ENCODE measurements at places on chromosomes 16 and 17.
A peak's percentile ranks its signal among the peaks of the same experiment; 100 is the strongest.

GRCh38 chr17:48878920-48879898 is 13.4 kb upstream of the ATP5MC1 start:
- peak; percentile 32 for DNase-seq

DNA sequence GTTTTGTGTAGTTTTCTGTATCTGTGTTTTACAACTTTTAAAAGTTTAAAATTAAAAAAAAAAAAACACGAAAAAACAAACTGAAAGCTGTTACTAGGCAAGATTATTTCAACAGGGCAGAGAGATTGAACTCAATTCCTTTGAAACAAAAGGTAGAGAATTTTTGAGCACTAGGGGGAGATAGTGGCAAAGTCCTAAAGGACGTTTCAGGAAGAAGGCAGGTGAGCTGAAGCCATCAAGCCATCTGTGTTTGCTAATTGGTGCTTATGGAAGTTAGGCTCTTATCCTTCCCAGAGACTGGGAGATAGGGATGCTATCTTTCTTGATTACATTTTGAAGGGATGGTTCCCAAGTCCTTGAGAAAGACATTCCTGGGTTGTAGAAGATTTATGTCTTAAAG is 70.6 kb upstream of the CLEC3A start:
- DNase-seq: no peak

DNA sequence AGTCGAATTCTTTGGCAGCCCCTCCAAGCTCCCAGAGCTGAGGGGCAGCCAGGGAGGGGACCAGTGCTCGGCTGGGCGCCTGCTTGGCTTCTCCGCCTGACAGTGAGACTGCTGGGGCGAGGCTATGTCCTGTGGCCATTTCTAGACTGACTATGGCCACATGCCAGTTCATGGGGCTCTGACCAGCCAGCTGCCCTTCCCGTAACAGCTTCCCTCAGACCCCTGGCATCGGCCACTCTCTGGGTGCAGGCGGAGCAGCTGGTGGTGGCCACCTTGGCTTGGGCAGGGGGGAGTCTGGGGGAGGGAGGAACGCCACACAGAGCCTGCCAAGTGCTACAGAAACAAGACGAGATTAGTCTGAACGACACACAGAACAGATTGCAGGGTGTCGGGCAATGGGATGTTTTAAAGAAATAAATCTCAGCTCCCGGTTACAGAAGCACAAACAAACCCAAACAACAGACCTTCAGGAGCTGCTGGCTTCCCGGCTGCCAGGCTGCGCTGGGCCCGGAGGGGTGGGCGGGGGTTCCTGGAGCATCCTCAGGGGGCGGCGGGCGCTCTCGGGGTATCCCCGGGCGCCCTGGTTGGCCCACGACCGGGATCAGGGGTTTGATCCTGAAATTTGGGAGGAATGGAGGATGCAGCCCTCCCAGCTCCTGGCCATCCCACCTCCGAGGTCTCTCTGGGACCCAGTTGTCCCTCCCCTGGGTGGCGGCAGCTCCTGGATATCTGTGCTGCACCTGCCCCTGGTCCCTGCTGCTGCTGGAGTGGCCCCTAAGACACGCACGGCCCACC is 34.5 kb downstream of the TBC1D16 start:
- no peak for DNase-seq

DNA sequence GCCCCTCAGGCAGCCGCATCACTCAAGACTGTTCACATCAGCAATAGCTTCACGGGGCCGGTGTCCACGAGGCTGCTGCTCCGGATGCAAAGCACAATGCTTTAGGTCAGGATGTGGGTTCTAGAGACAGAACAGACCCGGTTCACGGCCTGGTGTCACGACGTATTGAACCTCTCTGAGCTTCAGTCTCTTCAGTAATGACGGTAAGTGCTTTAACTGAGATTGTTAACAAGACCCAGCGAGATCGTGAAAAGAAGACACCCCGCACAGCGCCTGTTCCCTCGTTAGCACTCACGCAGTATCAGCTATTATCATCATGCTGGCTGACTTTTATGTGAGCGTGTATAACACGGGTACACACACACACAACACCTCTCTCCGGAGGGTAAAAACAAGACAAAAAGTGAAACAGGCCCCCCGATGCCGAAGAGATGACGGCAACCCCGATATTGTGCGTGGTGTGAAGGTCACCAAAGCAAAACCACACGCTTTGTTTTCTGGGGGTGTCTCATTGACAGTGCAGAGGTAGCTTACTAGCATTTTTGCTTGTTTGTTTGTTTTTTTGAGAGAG is 21.4 kb upstream of the ABR start:
- no peak for DNase-seq

DNA sequence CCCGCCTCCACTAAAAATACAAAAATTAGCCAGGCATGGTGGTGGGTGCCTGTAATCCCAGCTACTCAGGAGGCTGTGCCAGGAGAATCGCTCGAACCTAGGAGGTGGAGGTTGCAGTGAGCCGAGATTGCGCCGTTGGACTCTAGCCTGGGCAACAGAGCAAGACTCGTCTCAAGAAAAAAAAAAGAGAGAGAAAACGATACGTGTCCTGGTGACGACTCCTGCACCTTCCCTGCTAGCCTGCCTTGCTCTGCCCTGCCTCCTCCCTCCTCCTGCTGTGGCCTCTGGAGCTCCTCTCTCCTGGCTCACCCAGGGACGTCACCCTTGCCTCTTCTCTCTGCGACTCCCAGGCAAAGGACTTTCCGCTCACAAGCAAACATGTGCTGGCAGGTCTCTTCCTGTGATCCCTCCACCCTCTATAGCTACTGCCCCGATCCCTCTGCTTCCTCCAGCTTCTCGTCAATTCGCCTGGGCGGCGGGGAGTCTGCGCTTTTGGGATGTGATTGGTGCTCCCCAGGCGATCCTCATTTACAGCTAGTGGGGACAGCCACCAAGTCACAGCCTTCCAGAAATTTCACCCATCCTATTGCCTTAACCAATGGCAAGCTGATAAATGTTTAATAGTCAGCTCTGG is 25.5 kb upstream of the CBX4 start:
- DNase-seq: no peak

GRCh38 chr17:76524598-76525512 is 12.7 kb downstream of the CYGB start:
- DNase-seq: no peak

- DNase-seq: no peak
These were observed 5.7 kb downstream of the IRX5 start for GRCh38 chr16:54936201-54936978.

DNA sequence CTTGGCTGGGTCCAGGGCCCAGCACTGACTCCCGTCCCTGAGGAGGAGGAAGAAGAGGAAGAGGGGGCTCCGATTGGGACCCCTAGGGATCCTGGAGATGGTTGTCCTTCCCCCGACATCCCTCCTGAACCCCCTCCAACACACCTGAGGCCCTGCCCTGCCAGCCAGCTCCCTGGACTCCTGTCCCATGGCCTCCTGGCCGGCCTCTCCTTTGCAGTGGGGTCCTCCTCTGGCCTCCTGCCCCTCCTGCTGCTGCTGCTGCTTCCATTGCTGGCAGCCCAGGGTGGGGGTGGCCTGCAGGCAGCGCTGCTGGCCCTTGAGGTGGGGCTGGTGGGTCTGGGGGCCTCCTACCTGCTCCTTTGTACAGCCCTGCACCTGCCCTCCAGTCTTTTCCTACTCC is 8.5 kb downstream of the HIRIP3 start:
- no peak for DNase-seq

DNA sequence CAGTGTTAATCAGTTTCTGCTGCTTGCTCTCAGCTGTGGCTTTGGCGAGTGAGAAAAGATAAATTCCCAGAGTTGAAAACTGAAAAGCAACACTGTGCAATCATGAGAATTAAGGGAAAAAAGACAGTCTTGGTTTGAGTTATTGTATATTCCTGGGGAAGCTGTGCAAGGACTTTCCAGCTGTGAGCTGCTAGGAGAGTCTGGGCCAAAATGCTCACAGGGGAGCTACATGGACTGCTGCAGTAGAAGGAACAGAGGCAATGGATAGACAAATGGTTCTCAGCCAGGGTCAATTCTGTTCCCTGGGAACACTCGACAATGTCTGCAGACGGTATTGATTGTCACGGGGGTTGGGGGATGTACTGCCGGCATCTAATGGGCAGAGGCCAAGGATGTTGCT is 102.0 kb upstream of the ADAMTS18 start:
- no peak for DNase-seq

DNA sequence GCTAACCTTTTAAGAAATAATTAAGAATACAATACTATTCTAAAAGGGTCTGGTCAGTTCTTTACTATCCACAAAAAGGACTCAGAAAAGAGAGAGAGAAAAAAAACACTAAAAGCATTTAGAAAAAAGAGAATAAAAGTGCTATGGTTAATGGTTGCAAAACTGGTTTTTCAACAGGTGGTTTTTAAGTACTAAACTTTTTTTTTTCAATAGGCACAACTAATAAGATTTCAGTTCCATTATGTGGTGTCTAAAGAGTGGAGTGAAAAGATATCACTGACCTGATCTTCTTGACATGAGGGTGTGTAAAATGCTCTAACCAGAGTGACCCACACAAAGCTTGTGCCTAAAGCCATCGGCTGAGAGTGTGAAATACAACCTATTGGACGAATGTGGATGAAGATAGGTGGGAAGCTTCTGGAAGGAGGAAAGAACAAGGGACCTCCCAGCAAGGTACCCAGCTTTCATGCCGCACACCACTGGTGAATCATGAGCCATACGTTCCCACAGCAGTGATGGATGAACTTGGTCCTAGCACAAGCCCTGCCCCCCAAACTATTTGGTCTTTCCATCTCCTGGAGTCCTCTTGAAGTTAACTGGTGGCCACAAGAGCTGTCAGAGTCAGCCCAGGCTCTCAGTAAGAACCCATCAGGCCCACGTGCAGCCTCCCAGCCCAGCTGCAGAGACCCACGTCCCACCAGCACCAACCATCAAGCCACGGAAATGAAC is 103.0 kb downstream of the ZFHX3 start:
- no peak for DNase-seq

- peak; percentile 66 for DNase-seq
These were observed 17.3 kb downstream of the MRPS23 start for GRCh38 chr17:57832314-57833178.

DNA sequence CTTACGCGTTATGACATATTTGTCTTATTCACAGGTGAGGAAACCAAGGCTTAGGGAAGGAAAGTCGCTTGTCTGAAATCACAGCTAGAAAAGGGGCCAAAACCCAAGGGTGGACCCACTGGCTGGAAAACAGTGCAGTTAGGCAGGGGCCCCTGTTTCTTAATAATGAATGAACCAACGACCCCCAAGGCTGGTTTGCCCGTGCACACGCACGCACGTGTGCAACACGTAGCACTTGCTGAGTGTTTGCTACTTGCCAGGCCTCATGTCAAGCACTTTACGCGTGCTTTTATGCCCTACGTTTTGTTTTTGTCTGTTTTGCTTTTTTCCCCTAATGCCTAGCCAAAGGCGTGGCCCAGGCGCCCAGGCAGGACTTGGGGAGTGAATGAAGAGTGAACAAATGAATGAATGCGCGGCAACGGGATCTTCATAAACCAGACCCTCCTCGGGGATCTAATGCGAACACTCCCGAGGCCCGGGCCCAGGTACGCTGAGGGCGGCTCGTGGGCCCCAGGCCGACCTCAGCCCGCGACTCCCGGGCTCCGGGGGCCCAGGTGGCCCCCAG is 571 bp upstream of the USP10 start:
- peak; percentile 16 for DNase-seq

DNA sequence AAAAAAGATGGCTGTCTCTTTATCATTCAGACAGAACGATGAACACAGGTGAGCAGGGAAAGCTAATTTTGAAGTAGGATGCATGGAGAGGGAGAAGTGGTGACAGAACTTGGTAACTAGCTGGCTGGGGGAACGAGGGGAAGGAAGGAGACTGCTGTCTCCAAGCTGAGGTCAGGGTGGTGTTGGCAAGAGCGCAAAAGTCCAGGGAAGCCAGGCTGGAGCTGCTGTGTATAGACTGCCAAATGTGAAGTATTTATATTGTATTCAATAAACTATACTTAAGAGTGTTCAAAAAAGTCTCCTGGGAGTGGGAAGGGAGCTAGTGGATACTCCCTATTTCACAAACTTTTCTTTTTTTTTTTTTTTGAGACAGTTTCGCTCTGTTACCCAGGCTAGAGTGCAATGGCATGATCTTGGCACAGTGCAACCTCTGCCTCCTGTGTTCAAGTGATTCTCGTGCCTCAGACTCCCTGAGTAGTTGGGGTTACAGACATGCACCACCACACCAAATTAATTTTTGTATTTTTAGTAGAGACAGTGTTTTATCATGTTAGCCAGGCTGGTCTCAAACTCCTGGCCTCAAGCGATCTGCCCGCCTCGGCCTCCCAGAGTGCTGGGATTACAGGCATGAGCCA is 8.2 kb downstream of the TMEM106A start:
- no peak for DNase-seq

DNA sequence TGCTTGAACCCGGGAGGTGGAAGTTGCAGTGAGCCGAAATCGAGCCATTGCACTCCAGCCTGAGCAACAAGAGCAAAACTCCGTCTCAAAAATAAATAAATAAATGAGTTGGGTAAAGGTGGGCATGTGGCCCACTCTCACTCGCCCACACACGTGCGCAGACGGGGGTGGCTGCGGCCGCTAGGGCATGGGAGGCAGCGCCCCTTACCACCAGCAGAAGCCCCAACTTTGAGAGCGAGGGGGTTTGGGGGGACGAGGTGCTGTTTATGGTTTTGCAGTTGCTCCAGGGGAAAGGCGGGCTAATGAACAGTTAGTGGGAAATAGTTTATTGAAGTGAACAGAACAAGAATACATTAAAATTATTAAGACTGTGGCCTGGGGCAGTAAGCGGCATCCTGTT is 14.9 kb upstream of the RBFOX3 start:
- no peak for DNase-seq

- peak; percentile 51 for DNase-seq
These were observed 12.3 kb downstream of the ALOXE3 start for GRCh38 chr17:8105957-8106398.

GRCh38 chr17:68094481-68095078 is 59.0 kb downstream of the KPNA2 start:
- DNase-seq: no peak

- peak; percentile 40 for DNase-seq
These were observed 16.9 kb downstream of the DOC2B start for GRCh38 chr17:164303-165235.

DNA sequence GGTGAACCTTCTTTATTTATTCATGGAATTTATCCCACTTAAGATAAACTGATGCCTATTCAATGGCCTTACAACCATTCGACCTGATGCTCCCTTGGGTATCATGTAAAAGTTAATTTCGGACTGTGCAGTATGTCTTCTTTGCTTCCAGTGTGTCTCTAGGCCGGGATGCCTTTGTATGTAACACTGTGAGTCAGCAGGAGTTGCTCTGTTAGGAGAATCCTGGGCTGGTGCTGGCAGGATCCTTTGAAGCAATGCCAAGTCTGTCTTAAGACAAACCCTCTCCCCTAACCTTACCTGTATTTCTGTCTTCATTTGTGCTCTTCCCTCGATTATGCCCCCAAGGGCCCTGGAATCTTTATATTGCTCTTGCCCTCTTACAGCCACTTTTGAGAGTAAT is 37.9 kb upstream of the ABCA8 start:
- DNase-seq: no peak

DNA sequence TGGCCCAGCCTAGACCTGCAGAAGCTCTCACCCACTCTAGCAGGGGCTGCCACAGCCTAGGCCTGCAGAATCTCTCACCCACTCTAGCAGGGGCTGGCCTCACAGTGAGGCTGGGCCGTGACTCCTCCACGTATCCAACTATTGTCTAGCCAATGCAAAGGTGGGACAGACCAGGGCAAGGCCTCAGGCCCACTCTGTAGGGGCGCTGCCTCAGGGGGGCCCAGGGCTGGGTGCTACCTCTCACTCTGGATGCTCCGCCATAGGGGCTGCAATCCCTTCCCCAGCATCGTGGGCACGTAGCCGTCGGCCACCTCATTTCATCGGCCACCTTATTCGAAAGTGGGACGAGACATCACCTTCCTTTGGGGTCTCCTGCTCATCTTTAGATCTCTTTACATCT is 51.7 kb downstream of the RPH3AL start:
- no peak for DNase-seq

- DNase-seq: no peak
These were observed 27.0 kb downstream of the ZFPM1 start for GRCh38 chr16:88479793-88480760.
